ENCODE measurements at places on chromosomes 5 and 9.

DNA sequence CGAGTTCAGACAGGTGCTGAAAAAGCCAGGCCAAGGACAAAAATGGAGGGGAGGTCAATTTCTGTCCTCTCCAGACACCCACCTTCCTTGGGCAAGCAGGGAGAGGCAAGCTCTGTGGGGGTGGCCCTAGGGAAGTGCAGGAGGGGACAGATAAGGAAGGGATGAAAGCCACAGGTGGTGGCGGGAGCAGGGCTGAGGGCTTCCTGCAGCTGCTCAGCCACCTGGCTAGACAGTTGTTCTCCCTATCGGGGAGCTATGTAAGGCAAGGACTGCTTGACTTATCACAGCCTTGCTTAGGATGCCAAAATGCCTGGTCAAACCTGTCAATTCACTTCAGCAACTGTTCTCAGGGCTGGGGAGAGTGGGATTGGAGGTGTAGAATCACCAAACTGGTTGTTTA is 266.1 kb downstream of the ZSWIM6 start:
- no peak for DNase-seq

- DNase-seq, result no peak
Measured at GRCh38 chr5:16304846-16305245, 125.3 kb upstream of the MARCHF11 start.

DNA sequence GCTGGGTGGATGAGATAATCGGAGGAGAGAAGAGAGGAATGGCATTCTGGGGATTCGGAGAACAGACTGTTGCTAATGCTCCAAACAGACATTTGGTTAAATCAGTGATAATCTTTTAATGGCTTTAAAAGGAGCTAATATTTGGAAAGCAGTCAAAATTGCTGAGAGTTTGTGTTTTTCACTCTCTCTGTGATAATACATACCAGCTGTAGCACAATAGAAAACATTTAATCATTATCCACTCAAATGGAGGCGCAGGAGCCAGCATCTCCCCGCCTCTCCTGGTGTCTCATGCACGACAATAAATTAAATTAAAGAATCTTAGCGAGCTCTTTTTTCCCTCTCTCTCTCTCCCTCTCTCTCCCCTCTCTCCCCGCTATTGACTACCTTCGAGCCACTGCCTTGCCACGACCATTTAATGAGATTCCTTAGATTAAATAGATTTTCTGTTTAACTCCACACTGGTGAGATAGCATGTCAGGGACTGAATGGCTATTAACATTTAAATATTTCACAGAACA is 268.6 kb upstream of the MVB12B start:
- DNase-seq, result peak; percentile 83

DNA sequence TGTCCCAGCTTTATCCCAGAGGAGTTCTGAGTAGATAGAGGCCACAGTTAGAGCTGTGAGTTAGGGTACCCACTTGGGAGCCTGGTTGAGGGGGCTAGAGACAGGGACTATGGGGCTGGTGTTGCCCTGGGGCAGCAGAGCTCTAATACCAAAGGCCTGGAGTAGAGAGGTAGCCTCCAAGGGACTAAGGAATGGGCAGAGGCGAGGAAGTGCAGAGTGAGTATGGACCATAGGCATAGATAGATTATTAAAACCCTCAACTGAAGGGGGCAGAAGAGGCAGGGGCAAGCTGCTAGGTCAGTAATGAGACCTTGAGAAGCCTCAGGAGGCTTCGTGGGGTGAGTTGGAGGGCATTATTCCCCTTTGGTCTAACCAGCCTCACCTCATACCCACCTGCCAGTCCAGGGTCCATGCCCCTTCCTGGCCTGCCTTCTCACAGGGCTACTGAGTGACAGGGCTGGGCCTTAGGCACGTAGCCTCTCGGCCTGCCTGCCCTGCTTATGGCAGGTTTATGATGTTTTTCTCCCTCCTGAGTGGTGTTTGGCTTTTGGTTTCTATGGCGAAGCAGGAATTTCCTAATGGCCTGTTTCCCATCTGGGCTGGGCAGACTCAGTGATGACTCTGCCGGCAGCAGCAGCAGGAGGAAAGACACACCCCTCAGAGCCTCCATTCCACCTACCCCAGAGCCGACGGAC is 8.0 kb downstream of the PDLIM4 start:
- no peak for DNase-seq

GRCh38 chr5:142176255-142176654 is 67.7 kb downstream of the NDFIP1 start:
- no peak for DNase-seq
